ENCODE measurements at places on chromosomes 7 and 10.
A peak's percentile ranks its signal among the peaks of the same experiment; 100 is the strongest.

DNA sequence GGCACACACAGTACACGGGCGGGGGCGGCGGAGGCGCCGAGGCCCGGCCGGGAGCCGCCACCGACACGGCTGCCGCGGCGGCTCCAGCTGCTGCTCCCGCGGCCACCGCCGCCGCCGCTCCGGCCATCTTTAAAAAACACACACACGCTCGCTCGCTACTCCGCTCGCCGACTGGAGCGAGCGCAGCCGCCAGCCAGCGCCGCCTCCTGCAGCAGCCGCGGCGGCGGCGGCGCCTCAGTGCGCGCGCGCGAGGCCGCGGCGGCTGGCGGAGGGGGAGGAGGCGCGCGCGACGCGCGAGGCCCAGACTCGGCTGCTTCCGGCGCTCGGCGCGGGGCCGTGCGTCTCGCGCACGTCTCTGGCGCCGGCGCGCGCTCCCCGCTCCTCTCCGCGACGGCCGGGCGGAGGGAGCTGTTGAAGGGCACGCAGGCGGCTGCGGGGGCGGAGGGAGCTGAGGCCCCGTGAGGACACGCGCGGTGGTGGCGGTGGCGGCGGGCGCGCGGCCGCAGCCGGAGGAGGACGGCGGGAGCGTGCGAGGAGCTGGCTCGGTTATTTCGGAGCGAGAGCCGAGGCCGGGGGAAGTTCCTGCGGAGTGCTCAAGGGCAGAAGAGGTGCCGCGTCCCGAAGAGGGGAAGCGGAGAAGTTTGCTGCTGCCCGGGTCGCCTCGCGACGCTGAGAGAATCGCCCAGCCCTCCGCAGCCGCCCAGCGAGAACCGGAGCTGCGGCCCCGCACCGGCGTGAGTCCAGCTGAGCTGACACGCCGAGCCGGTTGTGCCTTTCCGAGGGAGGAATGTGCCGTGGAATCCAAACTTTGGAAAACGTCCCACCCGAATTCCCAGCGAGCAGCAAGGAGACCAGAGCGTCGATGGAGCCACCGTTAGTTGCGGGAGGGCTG lies at the start of gene KDM7A:
Gene KDM7A (minus strand): TSS at position 173 of the 892 bp plus-strand sequence. CDS start 46 bp downstream, at position 127.
- peak; percentile 97 for DNase-seq

GRCh38 chr10:128219295-128219694 lies 93.1 kb upstream of the MKI67 start:
- no peak for DNase-seq

DNA sequence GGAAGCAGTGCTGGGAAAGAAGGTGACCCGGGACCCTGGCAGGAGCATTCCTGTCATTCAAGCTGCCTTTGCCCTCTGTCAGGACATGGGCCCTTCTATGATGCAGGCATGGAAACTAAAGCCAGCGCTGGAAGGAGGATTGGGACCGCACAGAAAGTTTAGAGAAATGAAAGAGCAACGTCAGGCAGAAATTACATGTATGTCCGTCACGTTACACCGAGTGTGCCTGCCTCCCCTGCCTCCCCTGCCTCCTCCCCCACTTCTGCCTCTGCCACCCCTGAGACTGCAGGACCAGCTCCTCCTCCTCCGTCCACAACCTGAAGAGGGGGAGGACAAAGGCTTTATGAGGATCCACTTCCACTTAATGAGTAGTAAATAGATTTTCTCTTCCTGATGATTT lies 13.9 kb upstream of the PWWP2B start:
- no peak for DNase-seq

GRCh38 chr7:134842886-134843430 lies 63.5 kb downstream of the CALD1 start:
- DNase-seq = no peak

GRCh38 chr7:95772771-95773581 lies 622 bp downstream of the DYNC1I1 start:
- DNase-seq = peak; percentile 85

DNA sequence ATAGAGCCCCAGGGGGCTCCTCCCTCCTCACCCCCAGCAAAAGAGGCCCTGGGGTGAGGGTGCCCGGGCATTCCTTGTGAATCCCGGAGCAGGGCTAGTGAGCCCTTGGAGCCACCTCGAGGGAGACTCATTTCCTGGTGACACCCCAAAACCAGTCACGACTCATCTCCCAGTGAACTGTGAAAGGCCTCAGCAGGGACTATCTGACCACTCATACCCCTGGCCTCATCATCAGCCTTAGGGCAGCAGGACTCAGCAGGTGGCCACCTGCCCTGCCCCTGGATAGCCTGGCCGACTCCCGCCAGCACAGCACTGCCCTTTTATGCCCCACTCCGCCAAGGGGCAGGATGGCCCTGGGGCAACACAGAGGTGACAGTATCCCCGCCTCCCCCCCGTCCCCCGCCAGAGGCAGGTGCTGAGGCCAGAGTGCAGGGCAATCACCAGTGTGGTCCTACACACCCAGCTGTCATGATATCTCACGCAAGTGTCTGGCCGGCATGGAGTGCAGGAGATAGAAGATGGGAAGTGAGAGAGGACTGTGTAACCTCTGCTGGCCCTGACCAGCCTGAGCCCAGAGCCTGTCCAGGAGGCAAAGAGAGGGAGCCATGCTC lies 3.2 kb downstream of the SNCG start:
- DNase-seq = no peak

DNA sequence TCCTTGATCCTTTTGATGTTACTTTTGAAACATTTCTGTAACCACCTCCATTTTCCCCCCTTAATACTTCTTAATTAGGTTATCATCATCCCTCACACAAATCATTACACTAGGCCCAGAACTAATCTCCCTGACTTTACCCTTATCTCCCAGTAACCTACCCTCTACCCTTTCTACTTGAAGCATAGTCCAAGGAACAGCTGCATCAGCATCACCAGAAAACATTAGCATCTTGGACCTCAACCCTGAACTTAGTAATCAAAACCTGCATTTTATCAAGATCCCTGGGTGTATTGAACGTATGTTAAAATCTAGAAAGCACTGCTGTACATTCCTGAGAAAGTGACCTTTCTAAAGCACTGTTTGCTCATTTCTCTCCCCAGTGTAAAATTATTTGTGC lies 38.8 kb downstream of the MGAM2 start:
- no peak for DNase-seq

GRCh38 chr7:143258831-143259230 lies 4.4 kb upstream of the GSTK1 start:
- no peak for DNase-seq

DNA sequence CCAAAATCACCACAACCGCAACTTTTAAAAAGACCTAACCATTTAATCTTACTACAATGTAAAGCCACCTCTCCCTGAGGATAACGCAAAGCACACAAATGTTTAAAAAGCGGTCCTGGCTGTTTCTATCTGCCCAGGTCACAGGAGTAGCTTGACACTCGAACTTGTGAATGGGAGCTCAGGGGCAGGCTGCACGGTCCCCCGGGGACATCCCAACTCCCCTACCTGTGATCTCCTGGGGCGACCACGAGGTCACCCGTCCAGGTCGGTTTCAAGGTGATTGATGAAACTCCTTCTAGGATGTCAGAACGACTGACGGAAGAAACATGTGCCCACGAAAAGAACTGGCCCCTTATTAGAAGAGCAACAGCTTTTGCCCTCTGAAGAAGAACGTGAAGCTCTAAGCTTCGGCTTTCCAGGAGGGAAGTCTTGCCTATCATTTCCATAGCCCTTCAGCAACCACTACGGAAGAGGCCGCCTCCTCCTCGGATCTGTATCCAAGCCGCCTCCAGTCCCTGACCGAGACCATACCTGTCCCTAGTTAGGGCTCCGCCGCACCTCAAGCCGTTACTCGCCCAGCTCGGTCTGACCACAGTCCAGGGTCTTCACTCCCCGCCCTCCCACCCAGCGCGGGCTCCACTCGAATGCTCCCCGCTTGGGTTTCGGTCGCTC lies 459 bp downstream of the CYCS start:
- DNase-seq = peak; percentile 68

- no peak for DNase-seq
These were observed 112.7 kb downstream of the CDH23 start for GRCh38 chr10:71509444-71509843.

- no peak for DNase-seq
These were observed 352.6 kb downstream of the ADRA2A start for GRCh38 chr10:111429288-111430028.

DNA sequence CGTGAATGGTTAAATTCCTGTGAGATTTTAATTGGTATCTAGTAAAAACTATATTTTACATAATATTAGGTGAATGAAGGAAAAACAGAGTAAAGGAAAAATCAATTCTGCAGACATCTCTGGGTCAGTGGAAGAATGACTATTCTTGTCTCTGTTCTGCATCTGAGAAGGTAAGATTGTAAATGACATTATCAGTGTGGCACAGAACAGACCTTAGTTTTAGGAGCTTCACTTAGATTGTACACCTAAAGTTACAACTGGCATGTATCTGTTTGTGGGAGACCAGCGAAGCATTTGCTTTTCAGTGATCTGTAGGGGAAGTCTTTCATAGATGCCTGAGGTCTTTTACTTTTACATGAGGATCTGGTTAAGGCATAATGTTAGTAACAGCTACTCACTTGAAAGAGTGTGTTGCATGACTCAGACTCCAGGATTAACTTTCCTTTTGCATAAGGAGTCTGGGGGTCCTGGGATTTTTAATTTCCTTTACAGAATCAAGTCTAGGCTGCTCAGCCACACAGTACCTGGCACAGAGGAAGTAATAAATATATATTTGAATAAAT lies 56.2 kb downstream of the JMJD1C start:
- DNase-seq = no peak

DNA sequence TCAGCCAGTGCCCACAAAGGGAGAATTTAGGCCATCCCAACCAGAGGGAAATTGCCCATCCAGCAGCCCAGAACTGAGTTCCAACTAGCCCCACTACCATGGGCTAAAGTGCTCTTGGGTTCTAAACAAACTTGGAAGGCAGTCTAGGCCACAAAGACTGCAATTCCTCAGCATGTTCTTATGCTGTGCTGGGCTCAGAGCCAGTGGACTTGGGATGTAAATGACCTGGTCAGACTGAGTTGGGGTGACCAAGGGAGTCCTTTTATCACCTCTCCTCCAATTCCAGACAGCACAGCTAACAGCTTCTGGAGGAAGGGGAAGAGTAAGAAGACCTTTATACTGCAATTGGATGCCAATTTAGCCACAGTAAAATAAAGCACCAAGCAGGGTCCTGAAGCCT lies 607.2 kb upstream of the KCND2 start:
- no peak for DNase-seq

GRCh38 chr10:99224766-99225165 lies 10.9 kb downstream of the HPSE2 start:
- DNase-seq = no peak

DNA sequence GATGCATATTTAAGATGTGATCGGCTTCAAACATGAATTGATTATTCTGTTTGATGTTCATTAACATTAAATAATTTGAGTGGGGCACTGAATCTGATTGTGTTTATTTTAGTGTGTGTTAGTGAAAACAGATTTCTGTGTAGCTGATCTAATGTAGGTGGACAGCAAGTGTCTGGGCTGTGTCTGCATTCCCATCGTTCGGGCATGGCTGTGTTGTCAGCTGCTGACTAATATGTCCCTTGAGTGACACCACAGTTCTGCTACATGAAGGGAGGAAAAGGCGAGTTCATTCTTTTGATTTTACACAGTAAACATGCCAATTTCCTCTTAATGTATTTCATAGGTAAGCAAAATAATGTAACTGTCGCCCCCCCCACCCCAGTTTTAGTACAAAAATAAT lies 203.0 kb downstream of the CNTNAP2 start:
- DNase-seq = no peak

- DNase-seq = no peak
These were observed 125.4 kb downstream of the MAPK8 start for GRCh38 chr10:48431871-48432270.

GRCh38 chr10:69228151-69228550 lies 8.0 kb downstream of the HKDC1 start:
- no peak for DNase-seq

- no peak for DNase-seq
These were observed 145.1 kb upstream of the MEOX2 start for GRCh38 chr7:15831606-15832005.

DNA sequence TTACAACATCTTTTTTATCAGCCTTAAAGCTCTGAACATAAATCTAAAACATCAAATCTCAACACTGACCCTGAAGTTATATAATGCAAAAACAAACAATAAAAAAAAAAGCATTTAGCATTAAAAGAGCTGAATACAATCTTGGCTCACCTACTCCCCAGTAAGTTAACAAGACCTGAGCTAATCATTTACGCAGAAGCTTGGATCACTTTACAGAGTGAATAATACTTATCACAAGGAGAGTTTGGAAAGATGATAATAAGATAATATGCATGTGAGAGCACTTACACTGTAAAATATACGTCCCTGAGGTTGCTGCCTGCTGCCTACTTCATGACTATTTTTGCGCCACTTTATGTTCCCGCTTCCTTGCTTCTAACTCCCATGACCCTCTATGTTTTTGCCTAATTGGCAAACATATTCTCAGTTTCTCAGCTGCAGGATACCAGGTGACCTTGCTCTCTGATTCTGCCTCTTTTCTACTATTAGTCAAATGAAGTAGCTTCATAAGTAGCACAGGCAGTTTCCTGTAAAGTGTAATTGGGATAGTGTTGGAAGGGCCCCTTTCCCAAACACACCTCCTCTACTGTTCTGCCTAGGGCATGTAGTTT lies 333.6 kb downstream of the LRRTM3 start:
- no peak for DNase-seq

DNA sequence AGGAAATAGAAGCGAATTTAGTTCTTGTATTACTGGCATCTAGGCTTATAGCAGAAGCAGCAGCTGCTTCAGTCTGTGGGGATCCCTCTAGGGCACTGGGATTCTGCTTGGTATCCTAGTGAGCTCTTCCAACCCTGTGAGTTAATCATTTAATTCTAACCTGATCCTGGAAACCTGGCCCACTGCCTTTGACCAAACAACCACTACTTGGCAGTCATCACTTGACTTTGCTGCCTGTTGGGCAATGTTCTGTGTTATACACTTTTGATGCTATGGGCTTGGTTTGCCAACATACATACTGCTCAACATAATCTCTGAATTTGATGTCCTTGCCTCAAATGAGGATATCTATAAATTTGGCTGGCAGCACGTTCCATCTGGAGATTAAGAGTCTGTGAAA lies 813.4 kb downstream of the ANKRD7 start:
- DNase-seq = no peak

- DNase-seq = no peak
These were observed 927.2 kb upstream of the AUTS2 start for GRCh38 chr7:68671046-68671445.

DNA sequence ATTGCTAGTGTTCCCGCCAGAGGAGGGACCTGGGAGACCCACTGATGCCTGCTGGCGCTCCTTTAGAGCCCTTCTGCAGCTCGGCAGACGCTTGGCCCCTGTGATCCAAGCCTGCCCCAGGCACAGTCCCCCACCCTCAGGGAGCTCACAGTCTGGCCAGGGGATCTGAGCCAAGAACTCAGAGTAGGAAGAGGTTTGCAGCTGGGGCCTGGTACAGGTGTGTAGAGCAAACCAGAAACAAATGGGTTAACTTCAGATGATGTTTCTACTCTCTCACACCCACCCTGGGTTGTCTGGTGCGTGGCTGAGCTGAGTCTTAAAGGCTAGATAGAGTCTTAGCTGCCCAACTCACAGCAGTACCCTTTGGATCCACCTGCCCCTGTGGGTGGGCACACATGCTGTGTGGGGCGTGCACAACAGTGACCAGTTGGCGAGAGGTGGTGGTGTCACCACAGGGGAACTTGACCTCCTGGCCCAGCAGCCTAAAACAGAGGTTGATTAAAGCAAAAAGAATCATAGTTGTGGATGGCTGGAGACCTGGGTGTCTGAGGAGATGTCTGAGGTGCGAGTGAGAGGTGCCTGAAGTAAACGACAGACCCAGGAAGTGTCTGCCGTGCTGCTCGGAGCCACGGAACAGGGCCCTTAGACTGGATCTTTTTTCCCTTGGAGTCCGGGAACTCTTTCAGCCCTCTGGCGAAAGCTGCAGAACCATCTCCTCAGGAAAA lies 31.2 kb upstream of the SRGN start:
- DNase-seq = no peak

All from NCI-H69 (cell line).